ENCODE measurements at places on chromosomes 5 and 9. TPM values are rescaled to one million over a fixed set of nuclear protein-coding genes. Genes with fewer than 3 reads are reported as not detected.

GRCh38 chr5:177431317-177432142 lies 5.1 kb downstream of the GRK6 start:
- DNase-seq: peak; percentile 59

DNA sequence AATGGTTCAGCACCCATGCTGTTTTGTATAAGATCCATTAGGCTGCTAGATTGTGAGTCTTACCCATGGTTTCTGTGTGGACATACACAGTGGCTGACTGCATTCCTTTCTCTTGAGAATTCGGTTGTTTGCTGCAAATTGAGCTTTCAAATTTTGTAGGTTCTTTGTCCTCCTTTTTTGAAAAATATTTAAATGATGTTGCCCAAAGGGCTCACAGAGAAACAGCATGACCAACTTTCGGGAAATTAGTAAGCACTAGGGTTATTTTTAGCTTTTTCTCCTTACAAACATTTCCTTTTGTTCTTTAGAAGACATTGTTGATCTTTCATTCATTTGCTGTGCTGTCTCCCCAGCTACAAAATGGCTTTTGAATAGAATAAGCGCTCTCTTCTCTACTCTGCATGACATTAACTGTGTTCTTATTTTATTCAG lies 79.4 kb downstream of the NLN start:
- no peak for DNase-seq

- DNase-seq: no peak
These were observed 5.4 kb downstream of the REEP2 start for GRCh38 chr5:138444078-138444773.

DNA sequence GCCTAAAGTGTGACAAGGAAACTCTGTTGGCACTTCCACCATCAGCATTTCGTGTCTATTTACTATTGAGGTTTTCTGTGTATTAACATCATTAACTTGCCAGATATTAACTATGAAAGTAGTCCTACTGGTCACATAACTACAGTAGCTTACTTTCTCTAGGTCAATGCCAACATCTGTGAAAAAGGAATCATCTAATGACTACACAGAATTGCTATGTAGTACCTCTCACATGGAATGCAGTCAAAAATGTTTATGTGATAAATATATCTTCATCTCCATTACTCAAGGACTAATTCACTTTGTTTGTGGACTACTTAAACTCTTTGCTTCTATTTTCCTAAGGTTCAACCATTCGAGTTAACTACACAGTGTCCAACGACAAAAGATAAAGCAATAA lies 2.1 kb downstream of the SCAI start:
- DNase-seq: no peak

GRCh38 chr9:88821746-88822106 lies 169.5 kb upstream of the S1PR3 start:
- DNase-seq: no peak

- DNase-seq: no peak
These were observed 176.6 kb upstream of the TBCA start for GRCh38 chr5:77952636-77953212.

DNA sequence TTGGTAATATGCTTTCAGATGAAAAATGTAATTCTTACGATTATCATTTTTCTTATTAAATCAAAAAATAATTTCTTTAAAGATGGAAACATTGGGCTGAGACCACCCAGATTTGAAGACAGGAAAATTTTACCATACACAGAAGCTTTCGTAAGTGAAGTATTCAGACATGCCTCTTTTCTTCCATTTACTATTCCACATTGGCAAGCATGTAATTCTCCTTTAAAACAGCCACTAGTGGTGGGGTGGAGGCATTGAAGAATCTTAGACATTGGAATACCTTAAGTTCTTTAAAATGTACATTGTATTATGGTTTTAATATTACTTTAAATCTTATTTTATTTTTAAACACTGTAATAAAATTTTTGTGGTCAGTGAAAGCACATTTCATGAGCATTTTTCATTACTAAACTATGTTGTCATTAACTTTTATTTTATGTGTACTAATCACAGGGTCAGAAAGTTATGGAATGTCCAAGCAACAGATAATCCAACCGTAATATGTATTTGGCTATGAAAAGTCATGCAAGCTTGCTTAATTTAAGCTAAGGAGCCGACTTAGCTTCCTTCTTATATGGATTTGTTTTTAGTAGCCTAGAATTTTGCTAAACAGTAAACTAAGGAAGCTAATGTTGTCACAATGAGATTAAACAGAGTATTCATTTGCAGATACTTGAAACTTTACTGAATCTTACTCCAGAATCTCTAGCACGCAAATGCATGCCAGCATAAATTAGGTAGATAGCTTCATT lies 97.4 kb upstream of the ALDH1A1 start:
- DNase-seq: no peak

- peak; percentile 35 for DNase-seq
These were observed 51.2 kb upstream of the ZSWIM6 start for GRCh38 chr5:61280761-61281427.

DNA sequence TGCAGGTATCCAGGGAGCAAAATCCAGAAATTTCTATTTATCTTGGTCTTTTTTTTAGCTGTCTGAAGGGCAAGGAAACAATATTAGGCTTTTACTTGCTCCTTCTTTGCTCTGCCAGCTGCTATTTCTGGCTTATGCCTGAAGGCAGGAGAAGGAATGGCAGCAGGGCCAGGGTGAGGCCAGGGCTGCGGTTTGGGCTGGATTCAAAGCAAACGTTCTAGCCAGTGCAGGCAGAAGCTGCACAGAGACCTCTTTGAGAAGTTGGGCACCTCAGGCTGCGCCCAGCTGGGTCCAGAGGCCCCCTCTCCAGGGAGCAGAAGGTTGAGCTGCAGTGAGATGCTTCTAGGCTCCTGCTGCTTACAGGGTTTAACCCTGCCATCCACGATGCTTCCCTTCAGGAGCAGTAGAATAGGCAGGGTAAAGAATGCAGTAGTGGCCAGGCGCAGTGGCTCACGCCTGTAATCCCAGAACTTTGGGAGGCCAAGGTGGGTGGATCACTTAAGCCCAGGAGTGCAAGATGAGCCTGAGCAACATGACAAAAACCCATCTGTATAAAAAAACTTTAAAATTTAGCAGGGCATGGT lies 201.2 kb downstream of the ADCY2 start:
- no peak for DNase-seq

DNA sequence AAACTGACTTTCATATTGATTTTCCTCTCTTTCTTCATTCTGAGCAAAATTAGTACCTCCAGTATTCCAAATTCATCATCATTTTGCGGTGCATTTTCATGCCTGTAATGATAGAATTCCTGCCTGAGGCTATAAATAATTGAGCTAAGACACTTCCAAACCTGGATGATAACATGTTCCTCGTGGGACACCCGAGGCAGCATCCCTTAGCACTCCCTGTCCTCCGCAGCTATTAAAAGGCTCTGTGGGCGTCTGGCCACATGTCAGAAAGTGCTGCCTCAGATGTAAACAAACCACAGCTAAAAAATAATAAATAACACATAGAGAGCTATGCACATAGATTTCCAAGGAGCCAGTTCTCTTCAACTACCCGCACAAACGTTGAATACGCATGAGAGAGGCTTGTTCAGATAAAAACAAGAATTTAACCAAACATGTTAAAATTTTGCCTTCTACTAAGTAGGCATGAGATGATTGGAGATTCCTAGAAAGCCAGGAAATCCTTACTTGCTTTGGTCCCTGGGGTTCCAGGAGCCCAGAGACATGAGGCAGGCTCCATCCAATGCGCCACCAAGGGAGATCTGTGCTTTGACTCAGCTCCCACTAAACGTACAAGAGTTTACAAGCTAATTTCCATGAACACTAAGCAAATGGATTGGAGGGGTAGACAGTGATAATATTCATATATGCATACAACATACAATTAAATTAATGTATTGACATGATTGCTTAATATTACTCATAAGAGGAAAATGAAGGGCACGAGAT lies 82.7 kb downstream of the SHC3 start:
- DNase-seq: no peak

DNA sequence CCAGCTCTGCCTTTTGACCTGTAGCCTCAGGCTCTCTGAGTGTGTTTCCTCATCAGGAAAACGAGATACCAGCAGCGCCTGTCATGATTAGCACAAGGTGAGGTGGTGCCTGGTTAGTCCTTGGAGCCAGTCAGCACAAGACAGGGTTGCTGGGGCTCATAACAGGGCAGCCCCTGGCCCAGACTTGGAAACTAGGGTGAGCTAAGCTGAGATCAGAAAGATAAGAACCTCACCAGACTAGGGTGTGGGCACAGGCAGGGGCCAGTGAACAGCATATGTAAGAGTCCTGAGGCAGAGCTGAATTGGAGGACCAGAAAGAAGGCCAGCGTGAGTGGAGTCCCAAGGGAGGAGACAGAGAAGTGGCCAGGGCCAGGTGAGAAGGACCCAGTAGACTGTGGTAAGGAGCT lies 42.7 kb upstream of the FUBP3 start:
- no peak for DNase-seq

- DNase-seq: no peak
These were observed 100.4 kb downstream of the RGS3 start for GRCh38 chr9:113563826-113564497.

DNA sequence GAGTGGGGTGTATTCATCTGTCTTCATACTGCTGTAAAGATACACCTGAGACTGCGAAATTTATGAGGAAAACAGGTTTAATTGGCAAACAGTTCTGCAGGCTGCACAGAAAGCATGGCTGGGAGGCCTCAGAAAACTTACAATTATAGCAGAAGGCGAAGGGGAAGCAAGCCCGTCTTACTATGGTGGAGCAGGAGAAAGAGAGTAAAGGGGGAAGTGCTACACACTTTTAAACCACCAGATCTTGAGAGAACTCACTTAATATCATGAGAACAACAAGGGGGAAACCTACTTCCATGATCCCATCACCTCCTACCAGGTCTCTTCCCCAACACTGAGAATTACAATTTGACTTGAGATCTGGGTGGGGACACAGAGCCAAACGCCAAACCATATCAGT lies 12.5 kb upstream of the NREP start:
- DNase-seq: no peak

DNA sequence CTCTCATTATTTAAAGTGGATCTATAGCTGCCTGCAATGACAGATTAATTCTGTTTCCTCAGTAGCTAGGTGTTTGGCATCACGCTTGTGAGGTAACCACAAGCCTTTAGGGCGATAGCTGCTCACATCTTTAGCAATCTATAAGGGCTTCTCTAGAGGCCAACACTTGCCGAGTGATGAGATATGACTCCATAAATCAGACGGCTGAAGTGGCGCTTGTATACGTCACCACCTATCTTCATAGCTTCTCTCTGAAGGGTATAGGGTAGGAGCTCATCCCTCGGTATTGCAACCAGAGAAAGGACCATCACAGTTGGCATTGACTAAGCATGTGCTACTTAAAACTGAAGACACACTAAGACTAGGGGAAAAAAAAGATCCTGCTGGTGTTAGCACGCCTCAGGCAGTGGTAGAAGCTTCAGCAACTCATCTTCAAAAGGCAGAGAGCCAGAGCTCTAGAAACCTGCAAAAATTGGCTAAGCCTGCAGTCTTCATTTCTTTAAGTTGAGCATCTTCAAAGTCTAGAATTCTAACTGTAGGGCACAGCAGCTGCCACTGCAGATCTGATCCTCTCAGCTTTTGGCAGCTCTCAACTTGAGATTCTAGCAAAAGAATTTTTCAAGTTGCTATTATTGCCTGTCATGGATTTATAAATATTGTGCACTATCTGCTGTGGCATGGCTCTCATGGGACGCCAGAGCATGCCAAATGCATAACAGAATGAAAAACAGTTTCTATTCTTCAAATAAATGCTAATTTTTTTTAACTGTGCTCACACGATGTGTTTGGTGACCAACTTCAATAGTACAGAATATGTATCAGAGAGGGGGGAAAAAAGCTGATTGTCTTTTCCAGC lies 37.5 kb downstream of the PSMB7 start:
- no peak for DNase-seq

- DNase-seq: no peak
These were observed 177.5 kb downstream of the EBF1 start for GRCh38 chr5:158922263-158922592.

- DNase-seq: no peak
These were observed 52.2 kb downstream of the MAP1B start for GRCh38 chr5:72159501-72159911.

DNA sequence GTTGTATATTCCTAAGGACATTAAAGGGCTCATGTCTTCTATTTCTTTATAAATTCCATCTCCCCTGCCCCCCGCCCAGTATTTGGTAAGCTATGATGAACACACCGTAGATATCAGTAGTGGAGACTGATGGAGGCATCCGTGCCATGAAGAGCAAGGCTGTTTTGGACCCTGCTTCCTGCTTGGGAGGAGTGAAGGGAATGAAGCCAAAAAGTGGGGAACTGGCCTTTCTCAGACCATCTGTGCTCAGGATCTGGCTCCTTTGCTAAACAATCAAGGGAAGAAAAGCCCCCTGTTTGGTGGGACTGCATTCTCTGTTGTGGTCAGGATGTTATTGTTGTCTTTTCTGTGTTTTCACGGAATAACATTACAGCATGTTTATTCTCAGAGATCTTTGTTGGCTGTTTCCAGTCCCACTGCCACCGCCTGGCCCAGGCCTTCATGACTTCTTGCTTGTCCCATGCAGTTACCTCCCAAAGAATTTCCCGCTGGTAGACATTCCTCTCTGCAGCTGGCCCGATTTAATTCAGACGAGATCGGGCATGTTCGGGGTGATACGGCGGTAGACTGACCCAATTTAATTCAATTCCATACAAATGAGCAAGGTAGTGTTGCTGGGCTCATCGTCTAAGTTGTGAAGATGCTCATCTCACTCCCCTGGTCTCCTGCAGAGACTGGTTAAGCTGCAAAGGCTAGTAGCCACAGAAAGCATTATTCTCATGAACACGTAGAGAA lies 31.4 kb upstream of the ANKH start:
- DNase-seq: peak; percentile 74

- no peak for DNase-seq
These were observed 321.3 kb downstream of the EPB41L4A start for GRCh38 chr5:112097768-112098167.

GRCh38 chr5:153066281-153066680 lies 424.2 kb upstream of the GRIA1 start:
- no peak for DNase-seq

- DNase-seq: no peak
These were observed 40.2 kb upstream of the PALM2AKAP2 start for GRCh38 chr9:109739760-109740159.

- DNase-seq: no peak
These were observed 28.1 kb downstream of the CDH18 start for GRCh38 chr5:19959830-19960384.

DNA sequence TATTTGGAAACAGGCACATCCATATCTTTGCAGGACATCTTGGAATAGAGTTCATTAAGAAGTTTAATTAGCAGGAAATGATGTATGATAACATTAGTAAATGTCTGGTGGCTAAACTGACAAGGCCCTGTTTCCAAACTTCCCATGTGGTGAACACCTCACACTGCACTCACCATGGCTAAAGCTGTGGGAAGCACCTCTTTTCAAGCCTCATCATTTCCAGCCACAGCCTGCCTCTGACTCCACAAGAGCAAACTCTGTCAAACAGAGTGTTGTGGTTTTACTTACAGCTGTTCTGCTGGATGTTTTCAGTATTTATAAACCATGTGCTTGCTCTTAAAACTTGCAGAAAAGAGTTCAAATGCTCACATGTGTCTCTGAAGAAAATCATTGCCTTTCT lies 14.9 kb upstream of the NDUFB6 start:
- no peak for DNase-seq

- DNase-seq: no peak
These were observed 16.0 kb upstream of the TBC1D2 start for GRCh38 chr9:98271479-98271878.

The HNRNPH1 gene
- total RNA-seq: 980 TPM

The POU5F2 gene
- 8.7 TPM for total RNA-seq

The UBE2QL1 gene
- total RNA-seq: 22.6 TPM

The QRFP gene
- not detected for total RNA-seq

The MYOT gene
- total RNA-seq: 0.18 TPM

The GLRA1 gene
- 3.6 TPM for total RNA-seq

The SEMA5A gene
- total RNA-seq: 27.5 TPM

The PCDHGA12 gene
- total RNA-seq: 20.1 TPM

The CD180 gene
- total RNA-seq: 0.64 TPM

All from cerebellum (tissue), 4 donors.